ENCODE measurements at places on chromosomes 5 and 9.
A peak's percentile ranks its signal among the peaks of the same experiment; 100 is the strongest.

DNA sequence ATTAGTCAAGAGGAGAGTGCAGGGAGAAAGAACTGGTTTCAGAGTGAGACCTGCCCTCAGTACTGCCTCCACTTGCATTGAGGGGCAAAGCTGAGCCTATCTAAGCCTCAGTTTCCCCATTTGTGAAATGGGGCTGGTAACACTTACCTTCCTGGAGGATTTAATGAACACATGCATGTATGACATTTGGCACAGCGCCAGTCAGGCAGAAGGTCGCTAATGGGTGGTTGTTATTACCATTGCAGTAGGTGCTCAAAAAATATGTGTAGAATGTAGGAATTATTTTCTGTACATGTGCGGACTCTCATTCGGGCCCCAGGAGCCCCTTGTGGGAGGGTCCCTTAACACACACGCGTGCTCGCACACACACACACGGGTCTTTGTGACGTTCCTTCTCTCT is 10.9 kb downstream of the FAT2 start:
- no peak for DNase-seq

DNA sequence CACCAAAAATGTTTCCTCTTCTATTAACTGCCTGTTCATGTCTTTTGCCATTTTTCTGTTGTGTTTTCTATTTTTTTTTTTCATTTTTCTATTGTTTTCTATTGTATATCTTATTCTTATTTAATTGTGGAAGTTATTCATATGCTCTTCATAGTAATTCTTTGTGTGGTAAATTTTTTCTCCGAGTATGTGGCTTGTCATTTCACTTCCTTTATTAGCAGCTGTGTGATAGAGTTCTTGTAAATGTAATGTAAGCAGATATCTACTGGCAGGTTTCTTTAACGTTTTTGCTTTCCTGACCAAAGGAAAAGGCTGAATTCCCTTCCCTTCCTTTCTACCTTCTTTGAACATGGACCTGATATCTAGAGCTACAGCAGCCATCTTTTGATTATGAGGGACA is 5.8 kb upstream of the PLPP1 start:
- DNase-seq: no peak

- DNase-seq: no peak
Measured at GRCh38 chr5:127112347-127112864, 39.1 kb upstream of the C5orf63 start.

GRCh38 chr9:98580956-98581355 is 127.8 kb downstream of the GABBR2 start:
- peak; percentile 60 for DNase-seq

DNA sequence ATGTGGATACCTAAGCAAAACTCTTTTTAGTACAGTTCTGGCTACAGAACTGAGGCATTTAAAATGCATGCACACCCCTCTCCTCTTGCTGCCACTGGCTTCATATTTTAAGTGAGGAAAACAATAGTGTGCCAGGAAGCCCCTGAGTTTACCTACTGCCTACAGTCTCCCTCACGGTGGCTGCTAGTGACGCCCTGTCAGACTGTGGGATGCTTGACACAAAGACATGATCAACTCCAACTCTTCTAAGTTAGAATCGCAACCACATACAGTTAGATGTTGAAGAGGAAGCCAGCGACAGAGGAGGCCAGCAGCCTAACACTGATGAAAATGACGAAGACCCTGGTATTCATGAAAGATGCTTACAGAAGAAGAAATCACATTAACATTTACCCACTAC is 1.3 kb downstream of the SEC16A start:
- DNase-seq: no peak

GRCh38 chr9:111857555-111858211 is 38.9 kb upstream of the UGCG start:
- no peak for DNase-seq

- peak; percentile 92 for DNase-seq
Measured at GRCh38 chr9:104808035-104808614, 44.2 kb downstream of the NIPSNAP3B start.

- peak; percentile 55 for DNase-seq
Measured at GRCh38 chr5:169873642-169874041, 106.7 kb downstream of the INSYN2B start.

DNA sequence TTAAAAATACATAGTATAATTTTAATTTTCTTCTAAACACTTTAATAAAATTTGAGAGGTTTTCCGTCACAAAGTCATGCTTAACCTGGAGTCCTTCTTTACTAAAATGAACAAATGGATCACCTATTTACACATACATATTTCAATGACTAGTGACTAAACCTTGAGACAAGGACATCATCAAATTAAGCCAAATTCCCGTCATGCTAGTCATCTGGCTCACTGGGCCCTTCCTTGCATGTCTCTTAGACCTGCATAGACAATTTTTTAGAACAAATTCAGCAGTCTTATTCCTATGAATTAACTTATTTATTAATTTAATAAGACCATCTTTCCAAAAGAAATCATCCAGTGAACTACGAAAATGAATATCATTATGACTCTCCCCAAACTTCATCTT is 26.6 kb downstream of the ERAP2 start:
- DNase-seq: no peak

GRCh38 chr5:78508186-78508765 is 140.3 kb downstream of the LHFPL2 start:
- no peak for DNase-seq

GRCh38 chr5:127313847-127314473 is 23.4 kb downstream of the MEGF10 start:
- DNase-seq: peak; percentile 65

DNA sequence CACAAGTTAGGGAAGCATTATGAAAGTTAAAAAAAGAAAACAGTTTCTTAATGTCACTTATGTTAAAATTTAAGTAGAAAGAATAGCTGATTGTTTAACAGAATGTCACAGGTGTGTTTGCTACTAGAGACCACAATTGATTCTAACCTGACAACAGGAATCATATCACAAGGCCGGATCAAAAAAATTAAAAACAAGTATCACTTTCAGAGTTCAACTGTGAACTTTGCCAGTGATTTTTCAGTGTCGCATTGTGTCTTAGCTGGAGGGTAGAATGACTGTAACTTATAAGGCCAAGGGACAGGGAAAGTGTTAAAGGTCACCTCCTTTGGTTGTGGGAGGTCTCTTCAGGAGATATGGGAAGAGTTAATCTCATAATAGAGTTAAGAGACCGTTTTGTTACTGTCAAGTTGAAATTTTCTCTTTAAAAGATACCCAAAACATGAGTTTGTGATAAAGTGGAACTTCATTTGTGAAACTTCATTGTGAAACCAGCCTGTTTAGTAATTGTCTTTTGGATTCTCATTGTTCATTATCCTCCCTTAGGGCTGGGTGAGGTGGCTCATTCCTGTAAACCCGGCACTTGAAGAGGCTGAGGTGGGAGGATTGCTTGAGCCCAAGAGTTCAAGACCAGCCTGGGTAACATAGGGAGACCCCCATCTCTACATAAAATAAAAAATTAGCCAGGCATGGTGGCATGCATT is 40.9 kb downstream of the CPEB4 start:
- DNase-seq: no peak

GRCh38 chr9:90023861-90024260 is 419.0 kb downstream of the GADD45G start:
- no peak for DNase-seq

- no peak for DNase-seq
Measured at GRCh38 chr9:137738703-137739102, 119.9 kb downstream of the EHMT1 start.

DNA sequence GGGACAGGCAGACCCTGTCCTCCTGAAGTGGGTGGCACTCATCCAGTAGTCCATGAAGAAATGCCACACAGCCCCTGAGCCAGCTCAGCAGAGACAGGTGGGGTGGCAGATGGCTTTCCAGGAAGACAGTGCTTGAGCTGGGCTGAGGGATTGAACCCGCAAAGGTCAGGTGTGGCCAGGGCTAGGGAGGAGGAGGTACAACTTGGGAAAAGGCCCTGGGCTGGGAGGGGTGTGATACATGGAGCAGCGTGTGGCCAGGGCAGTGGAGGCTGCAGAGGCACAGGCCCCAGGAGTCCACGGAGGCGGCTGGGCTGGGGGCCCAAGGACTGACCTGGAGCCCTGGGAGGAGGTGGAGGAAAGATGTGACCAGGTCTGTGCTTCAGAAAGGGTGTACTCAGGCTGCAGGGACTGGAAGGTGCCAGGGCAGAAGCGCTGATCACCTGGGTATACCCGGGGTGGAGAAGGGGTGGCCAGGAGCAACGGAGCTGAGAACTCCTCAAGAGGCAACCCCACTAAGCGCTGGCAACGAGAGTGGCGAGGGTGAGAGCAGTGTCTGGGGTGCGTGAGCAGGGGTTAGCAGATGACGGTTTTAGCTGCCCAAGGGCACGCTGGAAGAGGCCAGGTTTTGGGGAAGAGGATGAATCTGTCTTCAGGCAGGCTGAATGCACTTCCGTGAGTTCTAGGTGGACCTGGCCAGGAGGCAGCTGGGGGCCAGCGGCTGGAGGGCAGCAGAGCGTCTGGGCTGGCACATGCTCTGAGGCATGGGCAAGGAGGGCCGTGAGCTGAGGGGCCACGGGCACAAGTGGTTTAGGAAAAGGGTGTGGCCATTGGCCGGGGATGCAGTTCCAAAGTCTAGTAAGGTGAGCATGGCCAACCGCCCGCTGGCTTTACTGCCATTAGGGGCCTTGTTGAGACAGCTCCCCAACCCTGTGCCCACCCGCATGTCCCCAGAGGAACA is 3.9 kb upstream of the RABL6 start:
- DNase-seq: no peak

DNA sequence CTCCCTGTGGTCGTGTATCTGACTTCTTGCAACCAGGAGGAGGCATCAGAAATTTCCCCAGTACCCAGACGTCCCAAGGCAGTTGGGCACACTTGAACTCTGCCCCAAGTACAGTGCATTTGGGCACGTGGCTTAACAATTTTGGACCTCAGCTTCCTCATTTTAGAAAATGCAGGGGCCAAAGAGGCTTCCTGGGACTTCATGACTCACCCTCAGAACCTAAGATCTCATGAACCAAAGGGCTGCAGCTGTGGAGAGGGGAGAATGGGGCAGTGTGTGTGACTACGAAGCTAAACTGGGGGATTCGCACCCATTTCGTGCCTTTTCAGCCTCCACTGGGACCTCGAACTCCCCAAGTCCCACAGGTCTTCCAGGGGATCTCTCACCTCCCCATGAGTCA is 59.2 kb downstream of the SYK start:
- DNase-seq: no peak

DNA sequence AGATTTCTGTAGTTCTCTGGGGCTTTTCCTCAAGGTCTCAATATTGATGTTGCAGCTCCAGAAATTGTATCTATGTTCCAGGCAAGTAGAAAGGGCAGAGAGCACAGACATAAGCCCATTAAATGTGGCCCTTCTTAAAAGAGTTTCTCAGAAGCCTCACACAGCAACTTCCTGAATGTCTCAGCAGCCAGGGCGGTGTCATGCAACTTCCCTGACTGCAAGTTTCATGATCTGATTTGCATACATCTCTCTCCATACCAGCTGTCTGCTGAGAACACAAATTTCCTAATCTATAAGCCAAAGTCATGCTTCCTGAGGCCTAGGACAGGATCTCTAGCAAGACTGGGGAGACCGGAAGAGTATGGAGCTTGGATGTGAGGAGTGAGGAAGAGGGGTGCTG is 13.0 kb downstream of the RGS7BP start:
- no peak for DNase-seq

DNA sequence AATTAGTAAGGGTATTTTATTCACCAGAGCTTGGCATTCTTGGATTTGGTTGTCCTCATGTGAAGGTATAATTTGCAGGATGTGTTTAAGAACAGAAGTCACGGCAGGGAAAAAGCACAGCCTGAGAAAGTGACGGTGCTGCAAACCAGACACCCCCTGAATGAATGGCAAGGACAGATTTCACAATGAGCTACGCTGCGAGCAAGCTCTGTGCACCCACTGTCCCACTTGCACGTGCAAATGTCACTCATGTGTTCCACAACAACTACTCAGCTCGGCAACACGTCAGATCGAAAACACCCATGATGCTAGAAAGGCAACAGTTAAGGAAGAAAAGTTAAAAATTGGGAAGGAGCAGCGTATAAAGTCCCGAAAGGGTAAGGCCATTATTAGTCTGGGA is 168.9 kb downstream of the ROR2 start:
- no peak for DNase-seq

DNA sequence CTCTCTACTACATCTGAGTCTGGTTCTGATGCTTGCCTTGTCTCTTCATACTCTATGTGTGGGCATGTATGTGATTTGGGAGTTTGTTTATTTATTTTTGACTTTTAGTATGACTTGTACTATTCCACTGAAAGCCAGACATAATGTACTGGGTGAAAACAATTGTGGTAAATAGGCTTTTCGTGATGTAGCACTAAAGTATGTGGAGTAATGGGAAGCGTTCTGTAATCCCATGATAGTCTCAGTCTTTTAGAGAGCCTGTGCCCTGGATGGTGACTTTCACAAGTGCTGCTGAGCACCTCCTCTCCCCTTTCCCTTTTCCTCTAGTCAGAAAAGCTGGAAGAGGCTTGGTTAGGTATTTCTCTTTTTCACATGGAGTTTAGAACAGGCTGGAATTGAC is 85.8 kb upstream of the S1PR3 start:
- no peak for DNase-seq

GRCh38 chr5:80208381-80208780 is 47.5 kb downstream of the SERINC5 start:
- DNase-seq: no peak

DNA sequence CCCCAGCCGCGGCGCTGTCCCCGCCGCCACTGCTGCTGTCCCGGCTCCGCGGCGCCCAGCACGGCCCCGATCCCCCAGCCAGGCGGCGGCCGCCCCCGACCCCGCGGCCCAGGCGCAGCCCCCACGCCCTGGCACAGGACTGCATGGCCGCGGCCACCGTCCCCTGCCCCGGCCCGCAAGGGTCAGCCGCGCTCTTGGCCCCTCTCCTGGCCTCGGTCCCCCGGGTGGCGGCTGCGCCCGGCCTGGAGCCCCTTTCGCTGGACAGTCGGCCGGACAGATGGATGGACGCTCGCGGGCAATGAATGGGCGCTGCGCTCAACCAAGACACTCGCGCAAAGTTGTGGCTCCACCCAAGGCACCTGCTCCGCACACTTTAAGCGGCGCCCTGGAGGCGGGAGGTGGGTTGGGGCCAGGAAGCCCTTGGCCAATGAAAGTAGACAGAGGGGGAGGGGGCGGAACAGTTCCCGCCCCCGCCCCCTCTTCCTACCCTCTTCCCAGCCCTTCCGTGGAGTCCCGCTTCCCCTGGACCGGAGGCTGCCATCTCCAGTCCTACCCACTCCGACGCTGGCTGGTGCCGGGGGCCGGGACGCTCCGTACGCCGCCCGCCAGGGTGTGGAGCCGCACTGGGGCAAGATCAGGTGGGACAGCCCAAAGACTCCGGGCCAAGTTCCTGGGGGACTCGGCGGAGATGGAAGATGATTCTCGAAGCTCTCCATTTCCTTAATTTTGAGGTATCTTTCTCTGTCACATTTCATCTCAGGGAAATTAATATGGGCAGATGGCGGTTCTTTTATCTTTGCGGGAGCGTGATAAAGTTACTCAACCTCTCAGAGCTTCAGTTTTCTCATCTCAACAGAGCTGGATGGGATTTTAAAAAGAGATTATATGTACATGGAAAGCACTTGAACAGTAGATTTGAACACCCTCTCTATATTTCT is at the start of gene GLDC:
Gene GLDC, minus strand, starts transcription at position 375 of the 938 bp plus-strand sequence. Its CDS starts 230 bp downstream, at position 145.
- DNase-seq: peak; percentile 40

- no peak for DNase-seq
Measured at GRCh38 chr5:68215898-68216244, 315 bp downstream of the PIK3R1 start.

GRCh38 chr9:32589083-32589723 is 16.2 kb upstream of the NDUFB6 start:
- DNase-seq: no peak

GRCh38 chr5:155485386-155485785 is 471.8 kb downstream of the KIF4B start:
- no peak for DNase-seq
